Fibroblast of gingiva (primary cell): ENCODE measurements at places on chromosomes 2 and 18.

GRCh38 chr18:37508207-37508606 is 57.4 kb downstream of the CELF4 start:
- DNase-seq, result no peak

DNA sequence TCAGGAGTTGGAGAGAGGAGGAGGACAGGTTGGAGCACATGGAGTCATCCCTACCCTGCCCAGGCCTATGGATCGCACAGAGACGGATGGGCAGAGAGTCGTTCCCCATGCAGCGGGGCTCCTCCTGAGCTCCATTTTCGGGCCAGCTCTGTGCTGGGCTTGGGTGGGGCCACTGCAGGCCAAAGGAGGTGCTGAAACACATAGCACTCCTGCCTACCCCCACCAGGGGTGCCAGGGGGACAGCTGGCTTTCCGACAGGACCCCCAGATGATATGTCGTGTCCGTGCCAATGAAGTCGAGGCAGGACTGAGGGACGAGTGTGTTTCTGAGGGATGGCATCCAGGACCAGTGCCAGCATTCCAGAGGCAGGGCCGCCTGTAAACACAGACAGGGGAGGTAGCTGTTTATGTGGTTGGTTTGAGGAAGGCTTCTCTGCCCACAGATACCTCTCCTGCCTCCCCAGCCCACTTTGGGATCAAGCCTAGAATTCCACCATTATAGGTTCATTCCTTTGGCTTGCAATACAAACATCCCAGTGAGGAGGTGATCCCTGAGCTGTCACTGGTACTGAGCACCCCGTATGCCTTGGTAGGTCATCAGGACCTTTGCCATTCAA is 116.6 kb downstream of the GLI2 start:
- no peak for DNase-seq

- no peak for DNase-seq
Measured at GRCh38 chr18:58896268-58896667, 31.6 kb downstream of the ZNF532 start.

DNA sequence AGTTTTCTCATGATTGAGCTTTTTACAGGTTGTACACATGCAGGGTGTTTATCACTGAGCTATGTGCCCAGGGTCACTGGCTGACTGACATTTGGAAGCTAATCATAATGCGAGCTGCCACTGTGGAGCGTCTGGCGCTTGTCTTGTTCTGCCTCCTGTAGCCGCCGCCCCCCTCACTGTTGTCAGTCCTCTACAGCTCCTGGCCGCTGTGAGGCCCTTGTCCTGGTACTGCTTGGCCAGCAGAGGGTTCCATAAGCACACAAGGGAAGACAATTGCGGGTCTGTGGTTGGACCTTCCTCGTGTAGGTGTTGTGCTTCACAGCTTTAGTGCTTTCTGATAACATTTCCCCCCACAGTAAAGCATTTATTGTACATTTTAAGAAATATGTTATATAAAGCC is 105.6 kb upstream of the LDLRAD4 start:
- peak; percentile 47 for DNase-seq

DNA sequence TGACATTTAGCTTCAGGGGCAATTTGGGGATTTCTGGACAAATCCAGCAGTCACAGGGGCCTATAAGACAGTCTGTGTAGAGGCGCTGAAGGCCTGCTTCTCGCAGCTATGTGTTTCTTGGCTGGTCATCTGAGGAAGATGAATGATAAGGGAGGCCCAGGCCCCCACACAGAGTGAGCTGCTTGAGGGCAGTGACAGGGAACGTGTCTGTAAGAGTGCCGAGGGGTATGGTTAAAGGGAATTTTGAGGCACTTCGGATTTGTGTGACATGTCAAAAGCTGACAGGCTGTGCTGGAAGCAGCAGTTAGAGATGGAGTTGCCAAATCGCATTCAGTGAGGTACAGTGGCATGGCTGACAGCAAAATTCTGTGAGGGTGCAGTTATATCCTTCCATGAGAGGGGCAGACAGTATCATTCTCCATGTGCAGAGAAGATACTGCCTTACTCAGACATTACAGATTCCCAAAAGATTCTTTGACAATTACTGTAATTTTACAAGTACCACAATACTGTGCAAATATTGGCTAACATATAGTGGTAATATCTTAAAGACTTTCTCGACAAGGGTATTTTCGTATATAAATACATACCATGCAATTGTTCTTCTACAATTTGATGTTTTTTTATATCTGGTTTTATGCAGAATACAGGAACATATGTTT is 74.0 kb downstream of the CERS6 start:
- DNase-seq, result no peak

- DNase-seq, result no peak
Measured at GRCh38 chr2:7333960-7334493, 416.8 kb downstream of the RNF144A start.

DNA sequence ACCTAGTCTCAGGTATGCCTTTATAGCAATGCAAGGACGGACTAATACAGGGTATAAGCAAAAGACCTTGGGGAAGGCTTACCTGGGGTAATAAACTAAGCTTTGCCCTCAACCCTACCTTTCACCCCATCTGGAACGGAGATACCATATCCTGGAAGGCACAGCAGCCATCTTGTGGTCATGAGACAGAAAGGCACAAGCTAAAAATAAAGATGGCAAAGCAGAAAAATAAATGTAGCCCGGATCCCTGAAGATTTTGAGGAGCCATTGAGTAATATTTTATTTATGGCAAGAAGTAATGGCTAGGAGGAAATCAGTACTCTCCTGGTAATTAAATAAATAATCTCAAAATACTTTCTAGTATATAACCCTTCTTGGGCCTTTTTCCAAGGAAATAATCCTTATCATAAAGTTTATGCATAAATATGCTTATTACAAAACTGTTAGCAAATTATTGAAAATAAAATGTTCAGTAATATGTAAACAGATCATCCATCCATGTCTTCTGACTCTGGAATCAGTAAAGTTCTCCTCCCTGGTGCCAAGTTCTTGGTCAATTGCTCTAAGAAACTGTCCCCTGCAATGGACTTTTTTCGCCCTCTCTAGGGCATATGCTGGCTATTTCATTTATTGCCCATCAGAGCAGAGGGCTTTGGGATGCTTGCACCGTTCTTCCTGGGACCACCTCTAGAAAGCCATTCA is 198.7 kb downstream of the SPP2 start:
- DNase-seq, result no peak

GRCh38 chr2:35204881-35205280 is 1150.7 kb upstream of the CRIM1 start:
- DNase-seq, result no peak

GRCh38 chr2:181662287-181662686 is 5.4 kb upstream of the CERKL start:
- DNase-seq, result no peak

DNA sequence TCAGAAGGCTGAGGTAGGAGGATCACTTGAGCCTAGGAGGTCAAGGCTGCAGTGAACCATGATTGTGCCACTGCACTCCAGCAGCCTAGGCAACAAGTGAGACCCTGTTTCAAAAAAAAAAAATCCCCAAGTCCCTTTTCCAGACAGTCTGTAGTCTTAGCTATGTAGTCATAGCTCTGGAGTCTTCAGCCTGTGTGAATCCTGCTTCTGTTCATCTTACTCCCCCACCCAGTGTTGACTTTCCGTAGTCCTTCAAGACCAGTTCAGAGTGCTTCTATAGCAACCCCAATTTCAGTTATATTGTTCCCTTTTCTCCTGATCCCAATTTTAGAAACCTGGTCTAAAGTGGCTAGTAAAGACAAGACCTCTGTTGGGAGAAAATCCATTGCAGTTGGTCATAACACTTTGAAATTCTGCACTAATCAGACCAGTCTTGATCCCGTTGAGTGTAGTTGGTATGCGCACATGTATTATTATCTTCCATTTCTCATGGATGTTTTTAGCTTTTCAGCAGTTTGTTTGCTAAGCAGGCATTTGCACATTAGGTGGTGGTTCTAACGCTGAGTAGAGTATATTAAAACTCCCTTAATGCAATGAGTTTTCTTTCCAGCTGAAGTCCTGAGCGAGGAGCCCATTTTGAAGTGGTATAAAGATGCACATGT is 9.0 kb downstream of the BZW1 start:
- no peak for DNase-seq

DNA sequence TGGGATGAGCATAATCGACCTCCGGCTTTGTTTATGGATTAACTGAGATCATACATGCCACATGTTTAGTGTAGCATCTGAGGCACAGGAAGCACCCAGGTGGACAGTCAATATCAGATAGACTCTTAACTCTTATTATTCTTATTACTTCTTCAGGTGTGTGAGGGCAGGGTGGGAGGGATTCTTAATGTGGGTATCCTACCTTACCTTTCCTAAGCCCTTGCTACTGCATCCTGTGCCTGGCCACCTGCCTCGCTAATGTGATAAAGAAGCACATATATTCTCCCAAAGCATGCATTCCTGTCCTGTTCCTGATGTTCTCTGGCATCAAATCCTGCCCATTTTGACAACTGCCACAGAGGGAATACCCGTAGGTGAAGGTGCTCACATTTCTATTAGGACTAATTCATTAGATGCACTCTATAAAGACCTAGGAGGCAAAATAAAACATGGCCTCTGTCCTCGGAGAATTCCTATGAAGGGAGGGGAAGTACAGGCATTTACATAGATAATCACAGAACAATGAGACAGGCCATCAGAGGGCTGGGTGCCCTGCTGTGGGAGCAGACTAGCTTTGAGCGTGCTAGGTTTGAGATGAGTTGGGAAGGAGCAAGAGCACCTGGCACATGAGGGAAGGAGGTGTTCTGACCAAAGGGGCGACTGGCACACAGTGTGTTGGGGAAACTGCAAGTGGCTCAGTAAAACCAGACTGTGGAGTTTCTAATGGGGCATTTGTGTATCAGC is 19.5 kb upstream of the CELF4 start:
- no peak for DNase-seq

GRCh38 chr18:54396760-54397159 is 39.1 kb downstream of the C18orf54 start:
- no peak for DNase-seq

DNA sequence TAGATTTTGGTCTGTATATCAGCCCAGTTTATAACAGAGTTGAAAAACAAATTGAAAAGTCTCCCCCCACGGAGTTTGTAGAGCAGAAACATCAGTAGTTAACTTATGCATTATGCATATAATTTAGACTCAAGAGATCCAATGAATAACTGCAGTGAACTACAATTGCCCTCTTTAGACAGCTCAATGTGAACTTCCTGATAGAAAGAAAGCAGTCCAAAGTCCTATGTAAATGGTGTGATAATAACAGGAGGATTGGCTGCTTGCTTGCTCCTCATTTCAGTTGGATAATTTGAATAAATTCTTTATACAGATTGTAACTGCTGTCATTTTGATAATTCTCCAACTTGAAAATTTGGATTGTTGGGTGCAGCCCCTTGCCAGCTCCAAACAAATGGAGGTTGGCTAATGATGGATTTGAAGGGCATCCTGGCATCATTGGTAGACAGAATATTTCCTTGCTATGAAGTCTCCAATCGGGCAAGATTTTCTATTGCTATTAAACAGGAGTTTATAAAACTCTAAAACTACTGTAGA is 297.1 kb downstream of the ASXL3 start:
- no peak for DNase-seq

- DNase-seq, result no peak
Measured at GRCh38 chr2:49686291-49686690, 532.0 kb upstream of the FSHR start.

DNA sequence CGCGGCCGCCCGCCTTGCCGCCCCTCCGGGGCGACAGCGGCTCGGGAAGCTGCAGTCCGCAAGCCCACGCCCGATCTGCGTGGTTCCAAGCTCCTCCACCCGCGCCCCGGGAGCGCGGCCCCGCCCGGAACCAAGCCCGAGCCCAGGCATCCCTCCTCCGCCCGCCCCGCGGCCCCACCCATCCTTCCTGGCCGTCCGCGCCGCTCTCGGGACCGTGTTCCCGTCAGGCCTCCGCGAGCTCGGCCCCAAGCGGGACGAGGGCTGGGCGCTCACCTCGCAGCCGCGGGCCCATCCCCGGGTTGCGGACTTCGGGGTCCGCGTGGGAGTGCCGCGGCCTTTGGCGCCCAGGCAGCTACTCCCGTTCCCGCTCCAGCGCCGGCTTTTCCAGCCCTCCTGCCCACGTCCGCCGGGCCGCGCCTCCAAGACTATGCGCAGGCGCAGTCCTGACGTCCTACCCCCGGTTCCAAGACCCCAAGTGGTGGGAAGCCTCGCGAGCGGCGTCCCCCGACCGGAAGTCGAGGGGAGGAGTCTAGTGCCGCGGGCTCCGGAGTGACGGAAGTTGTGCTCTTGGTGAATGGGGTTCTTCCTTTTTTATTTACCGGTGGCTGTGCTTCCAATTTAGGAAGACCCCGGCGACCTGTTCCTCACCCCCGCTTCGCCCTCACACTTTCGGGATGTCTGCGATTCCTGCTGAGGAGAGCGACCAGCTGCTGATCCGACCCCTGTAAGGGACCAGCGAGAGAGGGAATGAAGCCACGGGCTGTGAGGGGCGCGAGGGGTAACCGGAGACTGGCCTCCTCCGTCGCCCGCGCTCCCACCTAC is at the start of the genes CPSF3 and ITGB1BP1:
TSS of gene CPSF3 (plus strand) at position 555 of the 822 bp plus-strand sequence. CDS start at position 675, 120 bp downstream.
TSS of gene ITGB1BP1 (minus strand) at position 429 of the 822 bp plus-strand sequence. CDS start 4,831 bp downstream, outside the sequence.
- DNase-seq, result peak; percentile 96

DNA sequence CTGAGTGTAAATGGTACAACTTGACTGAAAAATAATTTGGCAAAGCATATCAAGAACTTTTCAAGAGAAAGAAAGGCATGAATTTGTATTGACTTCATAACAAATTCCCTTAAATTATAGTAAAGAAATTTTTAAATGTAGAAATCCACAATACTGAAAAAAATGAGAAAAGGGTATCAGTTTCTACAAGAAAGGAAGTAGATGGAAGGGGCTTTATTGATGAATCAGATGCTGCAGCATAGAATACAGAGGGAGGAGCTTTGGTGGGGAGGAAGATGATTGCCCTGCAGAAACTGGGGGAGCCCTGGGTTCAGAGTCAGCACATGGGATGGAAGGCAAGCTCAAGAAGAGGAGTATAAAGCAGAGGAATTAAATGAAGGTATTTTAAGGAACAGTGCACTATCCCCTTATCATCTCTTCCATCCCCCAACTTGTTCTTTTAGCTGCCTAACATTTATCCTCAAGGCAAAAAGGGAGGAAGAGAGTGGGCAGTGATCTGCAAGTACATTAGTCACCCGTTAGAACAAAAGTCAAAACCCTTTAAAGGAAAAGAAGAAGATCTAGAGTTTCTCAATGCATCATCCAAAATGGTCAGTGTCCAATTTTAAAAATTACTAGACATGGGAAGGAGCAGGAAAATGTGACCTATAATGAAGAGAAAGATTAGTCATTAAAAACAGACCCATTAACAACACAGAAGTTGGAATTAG is 77.7 kb downstream of the KCTD18 start:
- peak; percentile 30 for DNase-seq

DNA sequence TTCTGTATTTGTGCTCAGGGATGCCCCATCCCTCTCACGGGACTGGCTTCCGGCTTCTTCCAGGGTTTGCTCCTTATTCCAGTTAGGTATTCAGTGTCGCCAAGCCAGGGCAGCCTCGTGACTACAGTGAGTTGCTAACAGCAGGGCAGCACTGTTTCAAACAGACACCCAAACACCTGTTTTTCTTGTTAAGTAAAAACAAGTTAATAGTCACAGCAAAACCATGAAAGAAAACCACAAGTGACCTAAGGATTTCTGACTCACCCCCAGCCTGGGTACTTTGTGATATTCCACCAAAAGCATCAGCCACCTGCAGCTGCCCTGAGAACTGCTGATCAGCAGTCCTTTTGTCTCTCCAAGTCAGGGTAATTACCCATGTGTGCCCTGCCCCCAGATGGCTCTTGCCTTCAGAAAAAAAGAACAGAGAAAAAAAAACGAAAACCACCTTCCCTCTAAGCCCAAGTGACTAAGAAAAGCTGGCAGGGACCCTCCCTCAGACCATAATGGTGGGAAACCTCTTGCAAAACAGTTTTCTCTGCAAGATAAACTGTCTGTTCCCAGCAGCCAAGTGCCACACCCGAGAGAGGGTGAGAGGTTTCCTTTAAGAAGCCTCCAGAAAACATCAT is 178.2 kb downstream of the ANAPC1 start:
- DNase-seq, result peak; percentile 21

GRCh38 chr2:226782092-226782713 is 17.4 kb downstream of the IRS1 start:
- peak; percentile 93 for DNase-seq
